Endothelial cell (in vitro differentiated cells): ENCODE measurements at places on chromosomes 2 and 18. TPM values are rescaled to one million over a fixed set of nuclear protein-coding genes. Genes with fewer than 3 reads are reported as not detected.
A peak's percentile ranks its signal among the peaks of the same experiment; 100 is the strongest.

Gene SERPINE2
- total RNA-seq: 40.4 TPM

Gene CNTNAP5
- 5.0 TPM for total RNA-seq

DNA sequence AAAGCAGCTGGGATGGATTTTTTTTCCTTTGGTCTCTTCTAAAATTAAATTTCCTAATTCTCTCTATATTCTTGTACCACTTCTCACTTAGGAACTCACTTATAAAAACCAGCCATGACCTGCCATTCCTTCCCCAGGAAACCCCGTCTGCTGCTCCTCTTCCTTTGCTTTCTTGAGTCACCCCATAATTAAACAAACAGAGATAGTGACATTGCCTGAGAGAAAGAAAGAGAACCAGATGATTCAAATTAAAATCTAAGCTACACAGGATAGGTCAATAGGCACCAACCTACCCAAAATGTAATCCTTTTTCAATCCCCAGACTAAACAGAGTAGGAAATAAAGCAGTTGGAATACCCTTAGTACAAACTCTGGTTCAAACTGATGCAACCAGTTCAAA lies 9.7 kb downstream of the STK39 start:
- H3K4me1 ChIP-seq: peaks cover 13% of the 10 kb centered on the region
- peak overlapping the region; percentile 43 for H3K27ac ChIP-seq
- no peak overlapping the region for H3K4me3 ChIP-seq
- no peak for DNase-seq
- H3K36me3 ChIP-seq: no peaks in the 10 kb centered on the region

GRCh38 chr2:128495996-128496547 lies 177.4 kb upstream of the HS6ST1 start:
- H3K27ac ChIP-seq: no peak overlapping the region
- H3K36me3 ChIP-seq: no peaks in the 10 kb centered on the region
- no peak for DNase-seq
- peaks cover 11% of the 10 kb centered on the region for H3K27me3 ChIP-seq
- H3K4me1 ChIP-seq: no peaks in the 10 kb centered on the region

DNA sequence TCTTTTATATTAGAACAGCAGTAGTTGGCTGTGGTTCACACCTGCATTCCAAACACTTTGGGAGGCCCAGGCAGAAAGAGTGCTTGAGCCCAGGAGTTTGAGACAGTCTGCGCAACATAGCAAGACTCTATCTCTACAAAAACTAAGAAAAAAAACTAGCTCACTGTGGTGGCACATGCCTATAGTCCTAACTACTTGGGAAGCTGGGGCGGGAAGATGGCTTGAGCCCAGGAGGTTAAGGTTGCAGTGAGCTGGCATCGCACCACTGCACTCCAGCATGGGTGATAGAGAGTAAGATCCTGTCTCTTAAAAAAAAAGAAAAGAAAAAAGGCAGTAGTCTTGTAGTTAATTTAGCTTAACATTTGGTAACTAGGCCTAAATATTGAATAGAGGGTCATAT lies 136.6 kb downstream of the AGPS start:
- H3K4me1 ChIP-seq: no peaks in the 10 kb centered on the region
- H3K36me3 ChIP-seq: peaks cover 6% of the 10 kb centered on the region
- no peak for DNase-seq
- no peak overlapping the region for H3K27ac ChIP-seq
